Stimulated activated CD8-positive, alpha-beta memory T cell treated with anti-CD3 and anti-CD28 coated beads, Interleukin-4, amount 100 ng/mL, for 1 hour (primary cell): ENCODE measurements at places on chromosomes 1 and 21.

DNA sequence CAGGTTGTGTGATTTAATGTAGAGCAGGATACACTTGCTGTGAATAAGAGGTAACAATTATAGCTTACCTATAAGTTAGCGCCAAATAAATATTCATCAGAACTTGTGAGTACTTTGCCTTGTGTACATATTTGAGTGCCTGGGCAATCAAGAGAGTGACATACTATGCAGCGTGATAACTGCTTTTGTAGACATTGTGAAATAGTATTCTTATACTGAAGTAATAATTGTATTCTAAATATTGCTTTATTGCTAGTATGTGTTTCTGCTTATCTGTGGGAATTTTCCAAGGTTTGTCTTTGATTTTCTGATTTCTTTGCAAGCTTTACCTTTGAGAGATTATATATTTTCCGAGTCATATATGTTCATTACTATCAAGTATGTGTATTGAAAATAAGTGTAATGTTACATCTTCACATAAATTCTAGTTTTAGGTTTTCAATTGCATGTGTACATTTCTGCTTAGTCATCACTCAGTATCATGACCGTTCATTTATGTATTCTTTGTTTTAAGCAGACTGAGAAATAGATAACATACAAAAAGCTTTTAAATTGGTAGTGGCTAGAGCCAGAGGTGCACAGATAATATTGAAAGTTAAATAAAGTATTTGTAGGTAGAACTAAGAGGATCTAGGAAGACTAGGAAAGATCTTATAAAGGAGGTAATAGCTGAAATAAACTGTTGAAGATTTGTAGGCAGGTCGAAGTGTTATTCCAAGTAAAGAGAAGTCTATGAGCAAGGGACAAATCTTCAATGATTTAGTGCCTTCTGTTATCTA, 19.5 kb downstream of the USP25 start:
- no peak for DNase-seq

GRCh38 chr1:172708452-172708851, 49.5 kb downstream of the FASLG start:
- no peak for DNase-seq

GRCh38 chr1:165397944-165398343, 41.4 kb upstream of the LMX1A start:
- DNase-seq = no peak

DNA sequence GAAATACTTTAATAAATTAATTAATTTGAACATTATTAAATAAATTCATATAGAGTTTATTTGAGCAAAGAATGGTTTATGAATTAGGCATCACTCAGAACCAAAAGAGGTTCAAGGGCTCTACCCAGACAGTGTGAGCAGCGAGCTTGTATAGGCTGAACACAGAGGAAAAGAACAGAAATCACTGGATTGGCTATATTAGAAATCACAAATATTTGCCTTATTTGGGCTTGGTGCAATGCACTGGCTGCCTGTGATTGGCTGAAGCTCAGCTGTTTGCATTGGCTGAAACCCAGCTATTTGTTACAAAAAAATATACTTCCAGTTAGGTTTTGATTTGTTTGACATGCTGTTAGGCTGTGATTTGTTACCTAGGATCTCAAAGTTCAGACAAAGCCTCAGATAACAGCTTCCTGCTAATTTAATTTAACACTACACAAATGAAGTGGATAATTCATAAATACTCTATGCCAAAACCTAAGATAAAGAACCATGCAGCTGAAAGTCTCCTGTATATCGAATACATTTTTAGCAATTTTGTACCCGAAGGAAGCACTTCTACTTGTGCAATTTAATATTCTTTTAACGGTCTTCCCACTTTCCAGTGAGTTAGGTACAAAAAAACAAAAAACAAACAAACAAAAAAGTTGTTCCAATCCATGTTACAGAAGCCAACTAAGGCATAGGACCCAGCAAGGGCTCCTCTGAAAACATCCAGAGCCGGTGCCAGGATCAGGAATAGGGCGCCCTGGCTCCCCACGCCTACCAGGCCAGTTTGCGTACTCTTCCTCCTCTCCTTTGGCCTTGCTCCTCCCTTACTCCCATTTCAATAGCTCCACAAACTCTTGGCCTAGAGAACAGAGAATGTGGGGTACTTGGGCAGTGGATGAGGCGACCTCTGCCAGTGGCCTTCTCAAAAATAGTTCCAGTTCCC, 179.1 kb downstream of the DUSP10 start:
- no peak for DNase-seq

- no peak for DNase-seq
These were observed 169.9 kb downstream of the HS2ST1 start for GRCh38 chr1:87084244-87084836.

GRCh38 chr21:26389971-26390641, 183.0 kb downstream of the CYYR1 start:
- DNase-seq = no peak
